ENCODE measurements at places on chromosomes 5 and 9. TPM values are rescaled to one million over a fixed set of nuclear protein-coding genes. Genes with fewer than 3 reads are reported as not detected.

SH3GLB2 gene
- total RNA-seq = 23.2 TPM

GRCh38 chr5:75667586-75667985, 49.7 kb downstream of the POC5 start:
- no peak for DNase-seq

NPR3 gene
- 0.38 TPM for total RNA-seq

GRCh38 chr9:107286057-107286456, 3.0 kb downstream of the RAD23B start:
- no peak for DNase-seq

SPRY4 gene
- 4.5 TPM for total RNA-seq

DNA sequence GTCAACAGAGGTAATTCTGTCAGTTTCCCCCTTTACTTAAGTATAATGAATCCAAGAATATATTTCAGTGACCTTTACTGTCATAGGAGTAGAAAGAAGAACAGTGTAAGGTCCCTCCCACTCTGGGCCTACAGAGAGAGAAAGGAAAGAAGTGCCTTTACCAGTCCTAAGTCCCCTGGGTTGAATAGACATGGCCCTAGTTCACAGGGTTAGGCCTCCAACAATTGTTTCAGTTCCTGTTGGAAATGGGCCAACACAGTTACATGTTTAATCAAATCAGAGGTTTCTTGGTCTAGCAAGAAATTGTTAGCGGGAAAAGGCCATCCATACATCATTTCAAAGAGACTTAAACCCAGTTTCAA, 605.6 kb downstream of the MTRR start:
- no peak for DNase-seq

IFNK gene
- total RNA-seq = not detected

- DNase-seq = no peak
Measured at GRCh38 chr5:58446024-58446423, 13.9 kb downstream of the PLK2 start.

DNA sequence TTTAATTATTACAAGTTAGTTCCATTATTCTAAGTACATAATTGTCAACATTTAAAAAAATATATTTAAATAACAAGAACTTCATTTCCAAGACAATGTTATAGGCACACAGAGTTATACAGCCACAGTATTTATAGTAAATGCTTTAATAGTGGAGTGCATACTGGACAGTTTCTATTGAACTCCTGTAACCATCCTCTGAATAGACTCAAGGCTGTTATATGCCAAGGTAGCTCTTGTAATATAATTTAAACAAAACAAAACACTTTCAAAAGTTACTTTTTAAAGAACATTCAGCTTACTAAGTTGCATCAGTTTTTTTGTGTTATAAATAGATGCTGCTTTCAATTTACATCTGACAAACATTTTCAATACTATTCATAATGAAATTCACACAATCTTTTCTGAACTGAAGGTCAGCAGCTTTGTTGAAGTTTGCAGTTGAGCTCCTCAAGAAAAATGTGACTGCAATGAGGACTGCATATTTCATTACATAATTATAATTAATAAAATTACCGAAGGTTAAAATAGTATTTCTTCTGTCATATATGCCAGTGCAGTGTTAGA, 549.9 kb upstream of the CYLC2 start:
- no peak for DNase-seq
